ENCODE measurements at places on chromosomes 16 and 17.

DNA sequence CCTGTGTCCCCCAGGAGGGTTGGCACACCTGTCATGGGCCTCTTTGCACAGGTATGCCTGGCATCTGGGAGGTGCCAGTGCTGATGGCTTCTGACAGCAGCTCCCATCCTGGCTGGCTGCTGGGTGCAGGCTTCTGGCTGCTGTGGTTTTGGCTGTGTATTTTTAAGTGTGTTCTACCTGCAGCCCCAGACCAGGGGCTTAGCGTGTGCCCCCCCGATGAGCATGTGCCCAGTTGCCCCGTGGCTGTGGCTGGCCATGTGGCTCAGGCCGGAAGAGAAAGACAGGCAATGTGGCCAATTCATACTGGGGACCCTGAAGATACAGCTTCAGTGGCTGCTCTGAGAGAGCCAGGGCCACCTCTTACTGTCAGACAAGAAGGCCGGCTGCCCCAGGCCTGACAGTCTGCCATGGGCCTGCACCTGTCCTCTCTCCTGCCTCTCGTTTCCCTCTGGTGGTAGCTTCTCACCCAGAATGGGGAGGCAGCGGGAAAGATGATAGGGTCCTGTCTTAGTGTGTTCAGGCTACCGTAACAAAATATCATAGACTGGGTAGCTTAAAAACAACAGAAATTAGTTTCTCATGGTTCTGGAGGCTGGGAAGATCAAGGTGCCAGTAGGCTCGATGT lies 37.6 kb upstream of the LGALS9 start:
- DNase-seq, result no peak

DNA sequence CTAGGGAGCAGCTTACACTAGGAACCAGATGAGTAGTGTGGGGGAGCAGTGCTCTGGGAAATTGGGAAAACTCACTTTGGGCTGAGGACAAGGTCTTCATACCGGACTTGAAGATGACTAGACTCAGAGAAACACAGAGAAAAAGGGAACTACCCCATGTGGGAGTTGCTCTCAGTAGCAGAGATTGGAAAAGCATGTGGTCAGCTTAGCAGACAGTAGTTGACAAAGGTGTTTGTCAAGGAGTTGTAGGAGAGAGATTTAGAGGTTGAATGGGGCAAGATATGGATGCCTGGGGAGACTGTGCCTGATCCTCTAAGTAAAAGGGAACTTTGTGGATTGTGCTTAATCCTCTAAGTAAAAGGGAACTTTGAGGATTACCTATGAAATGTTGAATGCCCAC lies 194.5 kb upstream of the COX10 start:
- DNase-seq, result no peak

DNA sequence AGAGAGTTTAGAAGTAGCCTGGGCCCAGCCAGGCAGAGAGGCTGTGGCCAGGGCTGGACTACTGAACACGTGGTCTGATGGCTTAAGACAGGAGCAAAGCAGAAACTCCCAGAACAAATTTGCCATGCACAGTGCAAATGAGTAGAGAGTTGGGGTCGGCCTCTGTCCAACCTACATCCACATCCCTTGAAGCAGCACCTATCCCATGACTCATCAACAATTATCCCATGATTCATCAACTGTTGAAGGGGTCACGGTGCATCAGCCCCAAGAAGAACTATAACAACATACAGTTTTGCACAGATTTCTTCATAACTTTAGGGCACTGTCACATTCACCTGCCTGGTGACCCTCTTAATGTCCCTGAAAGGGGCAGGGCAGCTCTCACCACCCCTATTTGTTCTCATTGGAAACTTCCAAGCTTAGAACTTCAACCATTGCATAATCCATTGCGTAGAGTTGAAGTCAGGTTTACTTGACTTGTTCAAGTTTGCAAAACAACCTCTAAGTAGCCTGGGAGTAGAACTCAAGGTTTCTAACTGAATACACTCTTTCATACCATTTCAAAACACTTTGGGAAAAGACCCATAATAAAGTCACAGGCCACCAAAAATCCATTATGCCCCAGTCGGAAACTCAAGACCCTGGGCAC lies 235.2 kb upstream of the CDH5 start:
- DNase-seq, result no peak

DNA sequence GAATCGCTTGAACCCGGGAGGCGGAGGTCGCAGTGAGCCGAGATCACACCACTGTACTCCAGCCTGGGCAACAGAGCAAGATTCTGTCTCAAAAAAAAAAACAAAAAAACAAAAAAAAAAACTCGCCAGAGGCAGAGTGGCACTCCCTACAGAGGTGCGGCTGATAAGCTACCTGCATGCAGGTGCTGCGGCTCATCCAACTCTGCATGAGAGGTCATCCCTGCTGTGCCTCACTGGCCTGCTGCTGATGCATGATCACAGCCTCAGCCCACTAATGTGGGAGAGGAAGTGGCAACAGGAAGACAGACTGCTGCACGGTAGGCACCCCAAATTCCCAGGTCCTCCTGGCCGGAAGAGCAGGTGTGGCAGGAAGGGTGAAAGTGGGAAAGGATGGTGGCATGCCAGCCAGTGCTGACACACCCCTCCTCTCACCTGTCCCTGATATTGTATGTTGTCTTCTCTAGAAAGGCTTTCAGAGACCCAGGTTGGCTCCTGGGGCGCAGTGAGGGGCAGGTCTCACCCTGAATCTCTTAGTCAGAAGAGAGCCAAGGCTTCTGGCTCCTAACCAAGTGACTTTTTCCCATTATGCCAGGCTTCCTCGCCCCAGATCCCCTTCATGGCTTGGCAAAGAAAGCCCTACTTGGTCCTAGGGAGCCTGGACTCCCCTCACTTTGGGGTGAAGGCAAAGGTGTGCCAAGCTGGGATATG lies 11.8 kb downstream of the NXPH3 start:
- no peak for DNase-seq

- DNase-seq, result no peak
Measured at GRCh38 chr17:19538095-19539039, 4.7 kb downstream of the SLC47A1 start.

GRCh38 chr17:48219617-48220016 lies 112.1 kb downstream of the SNX11 start:
- no peak for DNase-seq

DNA sequence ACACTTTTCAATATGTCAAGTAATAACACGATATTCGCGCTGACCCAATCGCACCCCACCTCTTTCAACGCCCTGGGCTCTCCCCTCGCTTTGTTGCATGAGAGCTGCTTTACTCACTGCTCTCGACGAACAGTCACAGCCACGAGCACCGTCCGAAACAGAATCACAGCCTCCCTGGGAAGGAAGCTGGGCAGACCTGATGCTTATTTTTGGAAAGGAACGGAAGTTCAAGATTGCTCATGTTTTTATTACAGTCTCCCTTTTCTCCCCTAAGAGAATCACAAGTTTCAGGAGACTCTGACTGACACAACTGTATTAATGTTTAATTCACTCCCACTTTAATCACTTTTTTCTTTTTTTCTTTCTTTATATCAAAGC lies 67.8 kb downstream of the ANKRD11 start:
- DNase-seq, result no peak

GRCh38 chr17:76036497-76037261 lies 9.6 kb upstream of the EVPL start:
- no peak for DNase-seq

- no peak for DNase-seq
Measured at GRCh38 chr16:66539623-66540469, 10.1 kb downstream of the TK2 start.

- no peak for DNase-seq
Measured at GRCh38 chr16:1088295-1089170, 7.5 kb downstream of the C1QTNF8 start.

GRCh38 chr16:84585886-84586285 lies 32.0 kb downstream of the COTL1 start:
- no peak for DNase-seq
